Cerebellum (tissue), 4 donors: ENCODE measurements at places on chromosomes 3 and 15.

DNA sequence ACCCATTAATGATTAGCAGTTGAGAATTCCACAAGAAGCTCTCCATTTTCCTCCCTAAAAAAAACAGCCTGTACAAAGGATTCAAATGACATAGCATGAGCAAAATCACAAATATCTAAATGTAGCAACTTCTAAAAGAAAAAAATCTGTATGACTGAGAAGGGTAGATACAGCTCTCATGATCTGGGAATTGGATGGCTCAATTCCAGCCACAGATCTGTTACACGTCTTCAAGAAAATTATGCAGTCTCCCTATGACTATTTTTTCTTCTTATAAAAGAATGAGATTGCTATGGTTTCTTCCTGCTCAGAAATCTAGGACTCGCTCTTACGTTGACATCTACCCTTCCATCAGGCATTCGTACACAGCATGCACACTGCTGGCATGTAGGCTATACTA, 71.5 kb downstream of the PLCH1 start:
- DNase-seq: no peak

DNA sequence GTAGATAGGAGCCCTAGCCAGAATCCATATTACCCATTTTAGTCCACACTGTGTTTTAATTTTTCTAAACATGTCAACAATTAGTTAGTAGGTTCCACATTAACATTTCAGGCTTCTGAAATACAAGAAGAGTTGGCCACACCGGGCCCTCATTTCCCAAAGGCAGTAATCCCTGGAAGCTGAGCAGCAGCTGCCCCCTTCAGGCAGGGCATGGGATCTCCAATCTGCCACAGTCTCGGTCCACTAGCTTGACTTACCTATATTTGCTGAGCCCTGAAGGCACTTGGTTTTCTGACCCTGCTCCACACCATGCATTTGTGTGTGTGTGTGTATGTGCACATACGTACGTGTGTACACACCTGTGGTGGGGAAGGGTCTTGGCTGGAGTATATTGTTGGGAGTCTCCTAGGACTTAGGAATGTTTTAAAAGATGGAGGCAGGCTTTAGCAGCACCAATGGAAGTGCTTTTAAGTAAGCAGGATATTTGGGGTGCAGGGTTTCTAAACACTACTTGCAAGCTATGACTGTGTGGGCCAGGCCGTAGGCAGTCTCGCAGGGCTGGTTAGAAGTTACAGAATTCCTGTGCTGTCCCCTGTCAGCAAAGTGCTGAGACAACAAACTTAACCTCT, 71.2 kb upstream of the SOX14 start:
- no peak for DNase-seq

GRCh38 chr3:197309528-197310361, 11.3 kb upstream of the DLG1 start:
- no peak for DNase-seq

DNA sequence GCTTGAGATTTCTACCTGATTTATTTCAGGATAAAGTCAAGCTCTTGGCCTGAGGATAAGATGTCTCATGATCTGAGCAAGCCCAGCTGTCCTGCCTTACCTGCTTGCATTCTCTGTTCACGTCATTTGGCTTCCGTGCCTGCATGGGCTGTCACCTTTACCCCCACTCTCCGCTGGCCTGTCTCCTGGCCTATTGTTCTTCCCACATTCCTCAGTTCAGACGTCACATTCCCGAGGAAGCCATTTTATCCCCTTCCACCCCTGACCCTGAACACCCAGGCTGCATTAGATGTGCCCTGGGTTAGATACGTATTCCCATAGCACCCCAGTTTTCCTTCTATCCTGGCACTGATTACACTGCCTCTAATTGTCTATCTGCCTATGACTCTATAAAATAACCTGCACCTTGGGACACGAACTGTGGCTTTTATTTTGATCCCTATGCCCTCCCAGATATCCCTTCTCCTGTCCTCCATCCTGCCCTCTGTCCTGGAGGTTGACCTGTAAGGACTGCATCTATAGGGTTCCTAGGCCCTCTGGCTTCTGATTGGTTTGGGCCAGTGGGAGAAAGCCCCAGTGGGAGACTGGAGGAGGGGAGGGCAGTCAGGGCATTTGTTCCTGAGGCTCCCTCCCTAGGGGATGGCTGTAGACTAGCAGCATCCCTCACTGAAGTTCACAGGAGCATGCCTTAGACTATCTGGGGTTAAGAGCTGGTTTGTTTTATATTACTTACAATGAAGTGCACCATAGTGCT, 19.2 kb upstream of the UBE2Q2 start:
- DNase-seq: no peak
